ENCODE measurements at places on chromosomes 5 and 9.
A peak's percentile ranks its signal among the peaks of the same experiment; 100 is the strongest.

GRCh38 chr5:139647506-139648204 lies 494 bp upstream of the CXXC5 start:
- DNase-seq = no peak

- DNase-seq = no peak
Observed at GRCh38 chr5:140023611-140024191, 19.4 kb downstream of the NRG2 start.

DNA sequence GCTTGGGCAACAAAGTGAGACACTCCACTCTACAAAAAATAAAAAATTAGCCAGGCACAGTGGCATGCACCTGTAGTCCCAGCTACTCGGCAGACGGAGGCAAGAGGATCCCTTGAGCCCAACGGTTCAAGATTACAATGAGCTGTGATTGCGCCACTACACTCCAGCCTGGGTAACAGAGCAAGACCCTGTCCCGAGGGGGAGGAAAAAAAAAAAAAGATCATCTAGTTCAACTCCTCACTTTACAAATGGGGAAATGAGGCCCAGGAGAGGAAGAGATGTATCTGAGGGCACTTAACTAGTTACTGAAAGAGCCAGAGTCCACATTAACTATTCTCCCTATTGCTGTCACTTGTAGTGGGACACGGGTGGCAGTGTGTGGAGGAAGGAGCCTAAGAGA lies 13.8 kb downstream of the PDCL start:
- no peak for DNase-seq

GRCh38 chr9:128634111-128634510 lies 22.5 kb downstream of the DYNC2I2 start:
- DNase-seq = no peak

- DNase-seq = no peak
Observed at GRCh38 chr9:16720386-16720785, 150.1 kb downstream of the BNC2 start.

DNA sequence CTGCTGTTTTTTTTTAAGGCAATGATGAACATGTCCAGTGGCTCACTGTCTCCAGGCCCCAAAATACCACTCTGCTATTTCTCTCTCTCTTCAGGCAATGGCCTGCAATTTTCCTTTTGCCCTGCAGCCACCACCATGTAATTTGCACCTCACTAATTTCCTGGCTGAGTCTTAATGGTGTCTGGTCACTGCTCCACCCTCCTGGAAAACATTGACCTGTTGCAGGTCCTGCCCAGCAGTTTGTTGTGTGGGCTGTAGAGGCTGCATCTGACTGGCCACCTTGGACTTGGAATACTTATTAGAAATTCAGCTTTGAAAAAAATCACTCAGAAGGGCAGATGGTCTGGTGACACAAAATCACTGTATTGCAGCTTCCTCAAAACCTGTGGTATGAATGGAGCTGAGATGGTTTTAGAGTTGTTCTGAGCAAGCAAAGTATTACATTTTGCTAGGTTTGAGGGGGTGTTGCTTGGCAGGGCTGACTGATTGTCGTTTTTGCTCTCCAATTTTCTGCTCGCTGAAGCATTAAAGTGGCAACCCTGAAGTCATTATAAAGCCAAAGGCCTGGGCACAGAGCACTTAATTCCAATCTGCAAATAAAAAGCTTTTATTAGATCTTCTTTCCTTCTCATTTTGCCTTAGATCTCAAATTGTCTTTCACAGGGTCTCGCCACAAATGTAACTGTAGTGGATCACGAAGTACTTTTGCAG lies 134.8 kb downstream of the TMEM174 start:
- no peak for DNase-seq

GRCh38 chr5:115898656-115899055 lies 56.9 kb downstream of the AP3S1 start:
- no peak for DNase-seq

GRCh38 chr9:20623021-20623747 lies 885 bp upstream of the MLLT3 start:
- peak; percentile 37 for DNase-seq

GRCh38 chr5:36491856-36492255 lies 114.5 kb upstream of the SLC1A3 start:
- DNase-seq = no peak

DNA sequence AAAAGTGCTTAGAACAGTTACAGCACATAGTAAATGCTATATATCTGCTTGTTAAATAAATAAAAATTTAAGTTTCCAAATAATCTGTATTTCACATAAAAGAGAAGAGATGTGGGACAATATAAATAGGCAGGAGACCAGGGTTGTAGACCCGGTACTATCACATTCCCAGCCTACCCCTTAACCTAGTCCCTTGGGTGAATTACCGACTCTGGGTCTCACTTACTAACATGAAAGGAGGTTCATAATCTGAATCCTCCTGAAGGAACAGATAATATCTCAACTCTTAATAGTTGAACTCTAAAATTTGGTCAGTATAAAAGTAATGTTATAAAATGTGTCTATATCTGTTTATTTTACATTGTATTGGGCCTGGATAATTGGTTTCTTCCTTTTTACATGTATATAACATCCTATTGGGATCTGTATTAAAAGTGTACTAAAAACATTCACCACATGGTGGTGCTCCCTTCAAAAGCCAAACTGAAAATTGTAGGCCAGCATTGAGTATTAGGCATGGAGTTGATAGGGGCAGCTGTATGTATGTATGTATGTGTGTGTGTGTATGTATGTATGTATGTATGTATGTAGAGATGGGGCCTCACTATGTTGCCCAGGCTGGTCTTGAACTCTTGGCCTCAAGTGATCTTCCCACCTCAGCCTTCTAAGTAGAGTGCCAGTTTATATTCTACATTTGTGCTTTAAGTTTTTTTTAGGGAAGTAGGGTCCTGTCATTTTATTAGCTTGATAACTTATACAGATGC lies 64.2 kb upstream of the ABL1 start:
- no peak for DNase-seq

DNA sequence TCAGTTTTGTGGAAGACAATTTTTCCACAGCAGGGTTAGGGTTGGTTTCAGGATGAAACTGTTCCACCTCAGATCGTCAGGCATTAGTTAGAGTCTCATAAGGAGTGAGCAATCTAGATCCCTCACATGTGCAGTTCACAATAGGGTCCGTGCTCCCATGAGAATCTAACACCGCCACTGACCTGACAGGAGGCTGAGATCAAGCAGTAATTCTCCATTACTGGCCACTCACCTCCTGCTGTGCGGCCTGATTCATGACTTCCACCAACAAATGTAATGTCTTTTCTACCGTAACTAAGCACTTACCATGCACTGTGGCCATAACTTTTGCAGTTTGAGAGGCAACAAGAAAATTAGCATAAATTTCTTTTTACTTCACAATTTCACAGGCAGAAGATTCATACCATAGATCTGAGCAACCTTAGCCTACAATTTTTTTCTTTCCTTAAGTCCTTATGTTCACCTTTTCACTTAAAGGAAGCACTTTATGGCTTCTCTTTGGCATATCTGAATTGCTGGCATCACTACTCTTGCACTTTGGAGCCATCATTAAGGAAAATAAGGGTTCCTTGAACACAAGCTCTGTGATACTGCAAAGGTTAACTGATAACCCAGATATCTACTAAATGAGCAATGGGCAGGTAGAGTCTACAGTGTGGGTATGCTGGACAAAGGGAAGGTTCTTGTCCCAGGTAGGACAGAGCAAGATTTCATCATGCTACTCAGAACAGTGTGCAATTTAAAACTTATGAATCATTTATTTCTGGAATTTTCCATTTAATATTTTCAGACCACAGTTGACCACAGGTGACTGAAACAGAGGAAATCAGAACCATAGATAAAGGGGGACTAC lies 83.0 kb upstream of the IFNK start:
- no peak for DNase-seq

GRCh38 chr9:85508616-85509015 lies 233.1 kb downstream of the AGTPBP1 start:
- DNase-seq = no peak

DNA sequence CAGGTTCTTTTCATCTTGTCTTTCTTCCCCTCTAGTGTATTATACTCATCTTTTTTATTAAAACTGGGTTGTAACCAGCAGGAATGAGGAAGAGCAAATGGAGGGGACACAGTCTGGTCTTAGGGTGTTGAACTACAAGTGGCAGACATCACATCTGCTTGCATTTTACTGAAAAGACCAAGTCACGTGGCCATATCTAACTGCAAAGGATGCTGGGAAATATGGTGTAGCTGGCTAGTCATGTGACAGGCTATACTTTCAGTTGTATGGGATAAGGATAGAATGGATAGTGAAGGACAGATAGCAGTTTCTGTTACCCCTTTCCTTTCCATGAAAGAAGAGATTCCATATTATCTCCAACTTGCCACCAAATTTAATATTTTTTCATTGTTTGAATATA lies 13.0 kb upstream of the FGD3 start:
- no peak for DNase-seq

DNA sequence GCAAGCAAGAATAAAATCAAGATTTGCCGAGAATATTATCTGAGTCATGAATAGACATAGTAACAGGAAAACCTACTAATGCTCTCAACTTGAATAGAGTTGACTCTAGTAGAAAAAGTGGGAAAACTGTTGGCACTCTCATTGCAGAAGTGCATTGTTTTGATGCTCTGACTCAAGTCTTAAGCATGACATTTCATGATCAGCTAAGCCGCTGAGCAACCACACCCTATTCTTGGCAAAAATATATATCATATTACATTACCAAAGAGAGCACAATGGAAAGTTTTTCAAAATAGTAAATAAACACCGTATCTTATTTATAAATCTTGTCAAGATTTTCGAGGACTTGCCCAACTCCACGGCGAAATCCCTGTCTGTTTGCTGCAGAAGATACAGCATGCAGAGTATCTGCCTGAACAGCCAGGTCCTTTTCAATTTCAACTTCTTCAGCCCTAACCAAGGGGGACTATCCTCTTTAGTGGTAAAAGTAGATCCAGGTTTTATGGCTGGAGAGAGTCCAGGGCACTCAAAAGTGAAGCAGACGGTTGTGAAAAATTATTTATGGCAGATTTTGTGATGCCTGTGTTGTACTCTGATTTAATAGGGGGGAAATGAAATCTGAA lies 13.9 kb upstream of the ADAMTSL1 start:
- DNase-seq = no peak

GRCh38 chr9:79877943-79878602 lies 306.3 kb downstream of the TLE4 start:
- DNase-seq = no peak

DNA sequence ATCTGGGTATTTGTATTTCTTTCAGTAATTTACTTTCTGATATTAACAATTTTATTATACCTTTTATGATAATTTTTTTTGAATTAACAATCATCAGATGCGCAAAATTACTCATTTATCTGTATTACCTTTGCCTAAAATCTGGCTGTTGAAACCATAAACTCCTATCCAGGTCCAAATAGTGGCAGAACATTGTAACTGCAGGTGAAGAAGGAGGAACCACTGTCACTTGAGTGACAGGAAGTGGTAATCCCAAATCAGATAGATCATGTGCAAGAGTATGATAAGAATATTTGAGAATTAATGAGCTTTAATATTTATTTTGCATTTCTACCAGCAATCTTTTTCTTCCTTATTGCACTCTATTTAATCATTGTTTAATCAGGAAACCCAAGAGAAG lies 139.3 kb upstream of the TLE4 start:
- no peak for DNase-seq

- no peak for DNase-seq
Observed at GRCh38 chr9:127522727-127523126, 71.4 kb downstream of the LRSAM1 start.

DNA sequence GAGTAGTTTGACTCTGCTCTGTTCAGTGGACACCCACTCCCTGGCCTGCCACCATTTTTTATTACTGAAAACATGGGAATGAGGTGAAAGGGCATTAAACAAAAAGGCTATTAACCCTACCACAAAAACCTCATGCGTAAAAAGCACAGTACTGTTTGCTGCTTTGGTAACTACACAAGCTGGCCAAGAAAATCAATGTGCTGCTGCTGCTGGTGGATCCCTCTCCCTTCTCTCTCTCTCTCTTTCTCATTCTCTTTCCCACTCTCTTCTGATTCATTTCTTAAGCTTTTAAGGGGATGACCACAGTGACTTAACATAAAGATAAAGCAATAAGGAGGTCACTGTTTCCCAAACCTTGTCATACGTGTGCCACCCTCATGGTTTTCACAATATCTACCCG lies 183.2 kb upstream of the TBC1D2 start:
- DNase-seq = no peak

DNA sequence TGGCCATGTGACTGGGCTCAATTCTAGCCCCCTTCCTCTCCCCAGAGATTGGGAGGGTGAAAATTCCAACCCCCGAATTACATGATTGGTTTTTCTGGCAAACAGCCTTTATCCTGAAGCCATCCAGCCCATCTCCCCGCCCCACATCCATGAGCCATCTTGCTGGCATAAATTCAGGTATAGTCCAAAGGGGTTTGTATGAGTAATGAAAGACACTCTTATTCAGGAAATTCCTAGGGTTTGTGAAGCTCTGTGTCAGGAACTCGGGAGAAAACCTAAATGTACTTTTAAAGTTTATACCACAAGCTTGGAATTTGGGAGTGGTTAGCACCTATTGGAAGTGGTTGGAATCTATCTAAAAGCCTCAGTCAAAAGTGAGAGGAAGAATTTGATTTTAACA lies 80.6 kb upstream of the SIMC1 start:
- DNase-seq = no peak

DNA sequence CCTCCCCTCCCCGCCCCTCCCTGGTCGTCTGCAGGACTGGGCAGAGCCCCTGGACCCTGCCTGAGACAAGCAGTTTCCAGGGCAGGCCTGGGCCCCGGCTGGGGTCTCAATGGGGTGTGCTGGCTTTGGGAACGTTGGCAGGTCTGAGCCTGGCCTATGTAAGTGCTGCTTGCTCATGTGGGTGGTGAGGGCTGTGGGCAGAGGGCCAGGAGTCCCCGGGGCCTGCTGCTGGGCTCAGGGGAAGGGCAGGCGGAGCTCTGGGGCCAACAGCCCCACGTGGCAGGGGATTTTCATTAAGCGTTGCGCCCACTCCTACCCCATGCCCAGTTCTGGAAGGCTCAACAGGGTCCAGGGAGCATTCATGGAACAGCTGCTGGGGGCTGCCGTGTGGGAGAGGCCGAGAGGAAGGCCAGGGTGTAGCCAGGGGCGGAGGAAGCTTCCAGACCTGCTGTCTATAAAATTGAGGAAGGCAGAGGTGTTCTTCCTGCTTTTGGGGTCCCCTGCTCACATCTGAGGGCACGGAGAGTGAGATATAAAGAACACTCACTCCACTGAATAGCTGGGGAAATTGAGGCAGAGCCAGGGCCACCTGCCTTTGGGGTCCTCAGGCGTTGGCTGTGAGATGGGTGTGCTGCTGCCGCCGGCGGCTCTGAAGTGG lies 32.5 kb downstream of the RXRA start:
- DNase-seq = no peak

GRCh38 chr9:99895510-99895909 lies 10.9 kb upstream of the STX17 start:
- no peak for DNase-seq
